SK-N-MC (cell line): ENCODE measurements at places on chromosomes 12 and 14.

- DNase-seq: no peak
Observed at GRCh38 chr14:67477926-67478799, 10.4 kb downstream of the TMEM229B start.

DNA sequence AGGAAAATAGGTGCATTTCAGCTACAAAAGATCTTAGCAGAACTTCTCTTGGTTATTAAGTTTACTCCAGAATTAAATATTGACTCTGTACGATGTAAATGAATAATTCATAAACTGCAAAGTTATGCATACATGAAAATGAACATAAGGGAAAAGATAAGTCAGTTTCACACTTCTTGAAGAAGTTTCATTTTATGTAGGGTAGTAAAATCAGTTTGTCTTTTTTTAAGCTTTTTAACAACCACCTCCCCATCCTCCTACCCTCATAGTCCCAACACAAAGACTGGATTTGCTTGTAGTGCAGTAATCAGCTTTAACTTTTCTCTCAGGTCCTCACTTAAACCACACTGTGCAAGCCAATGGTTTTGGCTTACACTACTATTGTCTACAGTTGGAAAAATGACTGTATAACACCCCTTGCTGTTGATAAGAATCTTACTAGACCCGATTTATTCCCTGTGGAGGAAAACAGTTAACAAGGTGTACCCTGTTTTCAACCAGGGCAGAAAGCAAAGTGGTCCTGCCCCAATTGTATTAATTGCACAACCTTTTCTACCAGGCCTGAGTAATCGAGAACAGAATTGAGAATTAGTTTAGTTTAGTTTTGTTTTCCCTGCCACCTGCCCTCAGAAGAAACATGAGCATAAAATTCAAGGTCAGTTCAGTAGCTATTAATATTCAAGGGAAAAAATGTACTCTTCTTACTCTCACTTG, 44.1 kb downstream of the NIN start:
- DNase-seq: no peak

DNA sequence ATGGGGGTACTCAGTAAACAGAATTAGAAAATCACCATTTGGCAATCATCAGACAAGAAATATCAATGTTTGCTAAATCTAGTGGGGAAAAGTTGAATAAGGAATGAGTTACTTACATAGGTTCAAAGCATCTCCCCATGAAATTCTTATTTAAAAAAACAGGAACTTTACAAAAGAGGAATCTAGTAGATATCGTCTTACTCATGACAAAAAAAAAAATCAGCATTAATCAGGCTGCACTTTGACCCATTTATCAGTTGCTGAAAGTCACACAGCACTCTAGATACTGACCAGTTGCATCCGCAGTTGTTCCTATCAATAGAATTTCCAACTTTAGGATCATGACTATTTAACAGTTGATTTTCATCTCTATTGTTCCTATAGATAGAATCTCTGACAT, 5.8 kb upstream of the DICER1 start:
- DNase-seq: no peak

- DNase-seq: no peak
Observed at GRCh38 chr12:108305991-108306501, 33.1 kb downstream of the CMKLR1 start.

- no peak for DNase-seq
Observed at GRCh38 chr12:81517296-81517695, 241.9 kb downstream of the PPFIA2 start.

- DNase-seq: no peak
Observed at GRCh38 chr12:131836714-131837397, 8.7 kb downstream of the MMP17 start.

GRCh38 chr12:12691549-12691948, 4.4 kb downstream of the GPR19 start:
- no peak for DNase-seq

DNA sequence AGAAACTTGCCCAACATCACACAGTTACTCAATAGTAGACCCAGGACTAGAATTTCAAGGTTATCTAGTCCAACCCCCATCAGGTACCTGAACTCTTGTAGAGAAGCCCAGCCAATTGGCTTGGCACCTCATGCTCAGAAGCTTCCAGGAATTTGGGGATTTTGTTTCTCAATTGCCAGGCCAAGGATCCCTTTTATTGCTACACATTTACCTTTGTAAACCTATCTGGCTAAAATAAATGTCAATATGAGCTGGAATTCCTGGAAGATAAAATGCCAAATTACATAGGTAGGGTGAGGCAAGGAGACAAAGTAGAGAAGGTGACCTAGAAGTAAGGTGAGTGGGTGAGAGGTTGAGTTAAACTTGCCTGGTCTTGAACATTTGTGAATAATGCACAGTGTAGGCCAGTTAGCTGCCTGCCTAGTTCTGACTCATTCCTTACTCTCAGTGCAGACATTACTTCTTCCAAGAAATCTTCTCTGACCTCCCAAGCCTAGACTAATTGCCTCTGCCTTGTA, 36.3 kb downstream of the SDR9C7 start:
- DNase-seq: no peak

DNA sequence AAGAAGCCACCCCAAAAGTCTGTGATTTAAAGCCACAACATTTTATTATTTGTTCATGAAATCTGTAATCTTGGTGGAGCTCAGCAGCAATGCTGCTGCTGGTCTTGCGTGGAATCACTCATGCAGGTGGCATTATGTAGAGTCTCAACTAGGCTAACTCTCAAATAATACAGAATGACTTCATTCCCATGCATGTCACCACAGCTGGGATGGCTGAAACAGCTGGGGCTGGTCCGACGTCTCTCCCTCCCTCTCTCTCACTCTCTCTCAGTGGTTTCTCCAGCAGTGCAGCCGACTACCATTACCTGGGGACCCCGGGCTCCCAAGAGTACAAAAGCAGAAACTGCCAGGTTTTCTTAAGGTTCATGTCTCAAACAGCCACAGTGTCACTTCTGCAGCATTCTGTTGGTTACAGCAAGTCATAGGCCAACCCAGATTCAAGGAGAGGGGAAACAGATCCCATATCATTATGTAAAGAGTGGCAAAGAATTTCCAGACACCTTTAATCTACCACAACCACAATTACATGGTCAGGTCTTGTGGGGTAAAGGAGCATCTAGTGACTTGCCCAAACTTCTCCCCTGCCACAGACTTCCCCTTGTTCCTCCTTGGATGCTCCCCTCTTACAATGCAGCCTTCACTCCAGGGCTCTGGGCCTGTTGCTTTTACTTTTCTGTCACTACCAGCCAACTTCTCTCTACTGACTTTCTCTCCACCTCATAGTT, 192.0 kb upstream of the HMGA2 start:
- no peak for DNase-seq

- no peak for DNase-seq
Observed at GRCh38 chr12:108629824-108630476, 3.7 kb downstream of the SELPLG start.

DNA sequence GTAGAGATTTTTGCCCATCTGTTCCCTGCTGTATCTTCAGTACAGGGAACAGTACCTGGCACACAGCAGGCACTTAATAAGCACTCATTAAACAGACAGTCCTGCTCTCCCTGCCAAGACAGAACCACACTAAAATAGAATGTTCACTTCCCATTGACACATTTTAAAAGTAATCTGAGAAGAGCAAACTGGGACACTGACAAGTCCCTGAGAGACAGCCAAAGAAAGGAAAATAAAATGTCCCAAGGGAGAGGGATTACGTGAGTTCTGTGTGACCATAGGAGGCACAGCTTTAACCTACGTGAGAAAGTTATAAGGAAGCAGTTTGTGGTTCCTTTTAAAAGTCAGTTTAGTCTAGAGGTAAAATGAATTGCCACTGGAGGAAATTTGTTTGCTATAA, 43.9 kb upstream of the SYCP3 start:
- no peak for DNase-seq

GRCh38 chr14:38209572-38210557, 2.2 kb downstream of the SSTR1 start:
- DNase-seq: no peak

DNA sequence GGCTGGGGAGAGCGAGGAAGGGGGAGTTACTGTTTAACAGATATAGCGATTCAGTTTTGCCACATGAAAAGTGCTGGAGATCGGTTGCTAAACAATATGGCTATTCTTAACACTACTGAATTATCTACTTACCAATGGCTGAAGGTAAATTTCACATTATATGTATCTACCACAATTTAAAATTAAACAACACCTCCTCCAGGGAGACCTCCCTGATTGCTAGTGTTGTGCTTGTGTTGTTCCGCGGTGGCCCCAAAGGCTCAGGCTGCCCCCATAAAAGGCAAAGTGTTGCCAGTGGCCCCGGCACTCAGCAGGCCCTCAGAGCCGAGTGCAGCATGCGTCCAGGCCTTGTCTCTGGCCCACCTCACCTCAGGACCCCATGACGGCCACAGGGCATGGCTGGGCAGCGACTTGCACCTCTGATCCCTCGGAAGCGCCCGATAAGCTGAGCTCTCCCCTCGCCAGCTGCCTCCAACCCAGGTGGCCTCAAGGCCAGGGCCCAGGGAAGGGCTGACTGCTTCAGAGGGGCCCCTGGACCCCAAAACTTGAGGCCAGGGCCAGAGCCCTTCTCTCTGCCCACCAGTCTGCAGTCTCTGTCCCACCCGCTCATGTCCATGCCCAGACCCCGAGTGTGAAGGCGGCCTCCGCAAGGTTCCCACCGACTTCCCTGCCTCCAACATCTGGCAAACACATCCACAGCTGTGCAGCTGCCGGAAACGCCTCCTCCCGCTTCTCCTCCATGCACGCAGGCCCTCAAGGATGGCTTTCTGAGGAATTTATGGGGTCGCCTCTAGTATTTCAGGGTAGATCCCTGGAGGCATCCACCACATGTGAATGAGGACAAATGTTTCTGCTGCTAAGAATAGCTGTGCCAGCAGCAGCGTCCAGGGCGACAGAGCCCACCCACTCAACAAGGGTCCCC, 60.0 kb downstream of the NCOR2 start:
- DNase-seq: no peak

DNA sequence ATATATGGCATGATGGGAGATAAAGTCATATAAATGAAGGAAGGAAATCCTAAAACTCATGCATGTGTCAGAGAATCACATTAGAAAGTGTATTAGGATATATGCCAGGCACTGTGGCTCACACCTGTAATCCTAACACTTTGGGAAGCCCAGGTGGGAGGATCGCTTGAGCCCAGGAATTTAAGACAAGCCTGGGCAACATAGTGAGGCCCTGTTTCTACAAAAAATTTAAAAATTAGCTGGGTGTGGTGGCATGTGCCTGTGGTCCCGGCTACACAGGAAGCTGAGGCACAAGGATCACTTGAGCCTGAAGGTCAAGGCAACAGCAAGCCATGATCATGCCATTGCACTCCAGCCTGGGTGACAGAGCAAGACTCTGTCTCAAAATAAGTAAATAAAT, 130.3 kb upstream of the ARID2 start:
- no peak for DNase-seq

DNA sequence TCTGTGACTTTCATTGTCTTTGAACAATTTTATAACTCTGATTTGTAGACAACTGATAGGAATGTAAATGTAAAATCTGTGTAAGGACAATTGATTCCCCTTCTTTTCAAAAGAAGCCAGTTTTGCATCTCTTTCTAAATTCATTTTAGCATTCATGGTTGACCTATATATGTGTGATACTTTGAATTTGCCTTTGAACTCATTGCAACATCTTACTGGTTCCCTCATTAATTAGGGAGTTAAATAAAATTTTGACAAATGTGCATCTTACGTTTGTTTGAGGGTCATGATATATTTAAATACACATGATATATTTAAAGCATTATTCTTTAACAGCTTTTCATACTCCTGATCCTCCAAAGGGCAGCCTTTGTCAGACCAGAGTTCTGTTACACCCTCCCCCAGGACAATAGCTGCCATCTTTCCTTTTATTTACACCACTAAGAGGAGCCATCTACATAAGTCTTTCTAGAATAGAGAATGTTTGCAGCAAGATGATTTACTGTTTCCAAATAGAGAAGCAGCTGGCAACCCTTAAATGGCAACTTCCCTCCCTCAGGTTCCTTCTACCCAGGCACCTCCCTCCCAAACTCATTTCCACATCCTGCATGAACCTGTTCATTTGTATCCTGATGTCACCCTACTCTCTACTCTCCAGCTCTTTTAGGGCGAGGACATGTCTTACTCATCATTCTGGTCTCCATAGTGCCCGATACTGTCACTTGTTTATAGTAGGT, 40.2 kb upstream of the APPL2 start:
- DNase-seq: no peak

GRCh38 chr12:91483471-91483985, 300.9 kb upstream of the DCN start:
- no peak for DNase-seq

DNA sequence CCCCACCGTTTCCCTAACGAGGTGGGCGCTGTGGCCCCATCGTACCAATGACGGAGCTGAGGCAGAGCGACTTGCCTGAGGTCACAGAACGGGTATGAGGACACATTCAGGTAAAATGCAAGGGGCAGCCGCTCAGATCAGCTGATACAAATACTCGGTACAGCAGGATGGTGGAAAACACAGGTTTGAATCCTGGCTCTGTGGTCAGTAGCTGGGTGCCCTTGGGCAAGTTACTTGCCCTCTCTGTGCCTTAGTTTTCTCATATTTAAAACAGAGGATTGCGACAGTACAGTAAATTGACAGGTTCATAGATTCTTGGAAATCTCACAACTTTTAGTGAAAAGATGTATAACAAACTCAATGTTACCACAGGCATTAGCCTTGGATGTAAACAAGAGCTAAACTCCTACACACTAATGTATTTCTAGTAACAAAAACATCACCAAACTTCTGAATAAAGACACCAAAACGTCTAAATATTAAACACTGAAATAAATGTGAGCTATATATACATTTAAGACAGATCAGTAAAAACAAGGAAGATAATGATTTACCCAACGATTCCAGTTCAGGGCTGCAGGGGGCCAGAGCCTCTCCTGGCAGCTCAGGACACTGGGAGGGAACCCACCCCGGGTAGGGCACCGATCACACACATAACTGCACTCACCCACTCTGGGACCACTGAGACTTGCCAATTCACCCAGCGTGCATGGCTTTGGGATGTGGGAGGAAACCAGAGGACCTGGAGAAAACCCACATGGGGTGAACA, 128.4 kb downstream of the RBM19 start:
- no peak for DNase-seq

- DNase-seq: no peak
Observed at GRCh38 chr12:75921622-75922289, 109.8 kb downstream of the PHLDA1 start.

DNA sequence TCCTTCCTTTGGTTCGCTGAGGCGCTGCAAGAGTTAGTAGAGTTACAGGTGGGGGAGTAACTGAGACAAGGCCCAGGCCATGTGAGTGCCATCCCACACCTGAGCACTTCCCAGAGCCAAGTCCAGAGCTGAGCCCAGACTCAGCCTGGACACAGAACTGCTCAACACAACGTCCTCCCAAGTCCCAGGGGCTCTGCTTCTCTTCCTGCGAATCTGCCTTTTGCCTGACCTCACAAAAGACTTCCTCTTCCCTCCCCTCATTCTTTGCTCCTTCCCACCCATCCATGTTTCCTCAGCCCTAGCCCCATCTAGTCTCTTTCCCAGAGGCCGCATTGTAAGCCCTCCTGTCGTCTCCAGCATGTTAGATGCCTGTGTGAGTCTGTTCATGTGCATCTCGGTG, 16.6 kb upstream of the MCRS1 start:
- DNase-seq: no peak
